ENCODE measurements at places on chromosomes 7 and 10.

DNA sequence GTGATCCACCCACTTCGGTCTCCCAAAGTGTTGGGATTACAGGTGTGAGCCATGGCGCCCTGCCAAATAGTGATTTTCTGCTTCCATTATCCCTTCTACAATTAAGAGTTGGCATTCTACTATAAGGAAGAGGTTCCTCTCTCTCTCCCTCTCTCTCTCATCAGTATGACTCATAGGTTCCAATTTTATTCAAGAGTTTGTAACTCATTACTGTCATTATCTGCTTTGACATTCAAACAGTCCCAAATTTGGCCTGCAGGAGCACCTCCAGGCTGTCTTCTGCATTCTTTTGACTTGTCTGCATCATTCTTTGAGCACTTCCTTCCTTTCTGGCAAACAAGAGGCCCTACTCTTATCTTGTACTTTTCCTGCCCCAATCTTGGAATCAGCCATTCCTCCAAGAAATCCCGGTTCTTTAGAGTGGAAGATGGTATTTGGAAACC is 33.2 kb upstream of the CALU start:
- DNase-seq = no peak

- DNase-seq = no peak
Observed at GRCh38 chr7:15239801-15240200, 322.0 kb downstream of the AGMO start.

DNA sequence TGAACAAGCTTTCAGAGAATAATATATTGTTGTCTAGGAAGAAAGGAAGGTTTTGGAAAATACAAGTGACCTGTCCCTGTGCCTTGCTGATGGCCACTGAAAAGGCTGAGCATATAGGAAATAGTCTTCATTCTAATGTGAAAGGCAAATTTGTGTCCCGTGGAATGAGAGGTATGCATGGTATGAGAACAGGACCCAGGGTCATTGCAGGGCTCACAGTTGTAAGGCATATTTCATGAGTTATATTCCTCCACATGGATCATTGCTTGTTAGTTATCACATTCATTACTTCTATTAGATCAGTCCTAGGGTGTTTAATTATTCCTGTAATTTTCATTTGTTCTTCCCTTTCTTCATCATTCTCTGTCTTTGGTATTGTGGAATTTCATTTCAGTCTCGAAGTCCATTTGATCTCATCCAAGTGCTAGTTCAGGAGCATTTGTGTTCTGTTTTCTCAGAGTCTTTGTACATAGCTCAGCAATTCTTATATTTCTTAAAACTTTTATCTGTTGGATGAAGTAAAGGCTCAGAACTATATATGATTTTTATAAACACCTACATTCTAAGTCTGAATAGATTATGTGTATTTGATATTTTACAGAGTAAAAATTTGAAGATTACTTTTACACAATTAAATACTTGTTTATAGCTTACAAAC is 39.4 kb upstream of the ARHGAP21 start:
- peak; percentile 12 for DNase-seq

- DNase-seq = no peak
Observed at GRCh38 chr7:107069457-107069856, 25.0 kb downstream of the PRKAR2B start.

DNA sequence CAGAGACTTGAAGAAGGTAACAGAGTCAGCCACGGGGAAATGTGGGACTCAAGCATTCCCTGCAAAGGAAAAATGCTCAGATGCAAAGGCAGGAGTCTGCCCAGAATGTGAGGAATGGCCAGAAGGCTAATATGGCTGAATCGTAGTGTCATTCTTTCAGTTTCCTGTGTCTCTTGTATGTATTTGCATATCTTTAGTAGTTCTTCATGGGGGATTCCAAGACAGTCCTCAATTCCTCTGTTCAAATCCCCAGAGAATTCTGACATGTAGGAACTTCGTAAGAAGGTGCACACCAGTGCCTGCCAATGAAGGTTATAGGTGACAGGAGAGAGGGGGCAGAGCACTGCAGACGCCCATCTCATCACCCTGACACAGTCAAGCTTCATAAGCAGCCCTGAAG is 154.4 kb downstream of the CACNB2 start:
- no peak for DNase-seq

- DNase-seq = no peak
Observed at GRCh38 chr7:85292908-85293576, 106.2 kb upstream of the SEMA3D start.

DNA sequence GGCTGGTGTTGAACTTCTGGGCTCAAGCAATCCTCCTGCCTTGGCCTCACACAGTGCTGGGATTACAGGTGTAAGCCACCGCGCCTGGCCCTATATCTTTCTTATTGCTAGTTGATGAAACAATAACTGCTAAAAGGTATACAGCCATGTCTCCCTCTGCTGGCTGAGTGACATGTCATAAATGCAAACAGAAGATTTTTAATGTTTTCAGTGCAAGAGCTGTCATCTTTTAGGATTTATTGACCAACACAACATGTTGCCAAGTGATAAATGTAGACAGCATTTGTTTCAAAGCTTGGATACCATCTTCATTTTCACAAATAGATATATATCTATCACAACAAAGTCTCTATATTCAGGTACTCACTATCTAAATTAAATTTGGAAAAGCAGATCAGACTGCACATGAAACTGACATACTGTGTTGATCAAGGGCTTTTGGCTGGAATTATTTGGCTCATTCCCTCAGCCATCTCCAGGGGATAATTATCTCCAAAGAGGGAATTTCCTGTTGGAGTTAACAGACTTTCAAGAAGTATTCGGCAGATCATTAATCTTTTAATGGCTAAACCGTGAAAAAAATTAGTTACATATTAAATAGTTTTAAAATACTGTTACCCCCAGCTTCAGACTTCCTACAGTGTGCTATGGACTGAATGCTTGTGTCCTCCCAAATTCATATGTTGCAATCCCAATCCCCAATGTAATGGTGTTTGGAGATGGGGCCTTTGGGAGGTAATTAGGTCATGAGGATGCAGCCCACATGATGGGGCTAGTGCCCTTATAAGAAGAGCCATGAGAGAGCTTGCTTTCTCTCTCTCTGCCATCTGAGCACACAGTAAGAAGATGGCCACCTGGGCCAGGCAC is 41.3 kb upstream of the SRPK2 start:
- DNase-seq = peak; percentile 48

DNA sequence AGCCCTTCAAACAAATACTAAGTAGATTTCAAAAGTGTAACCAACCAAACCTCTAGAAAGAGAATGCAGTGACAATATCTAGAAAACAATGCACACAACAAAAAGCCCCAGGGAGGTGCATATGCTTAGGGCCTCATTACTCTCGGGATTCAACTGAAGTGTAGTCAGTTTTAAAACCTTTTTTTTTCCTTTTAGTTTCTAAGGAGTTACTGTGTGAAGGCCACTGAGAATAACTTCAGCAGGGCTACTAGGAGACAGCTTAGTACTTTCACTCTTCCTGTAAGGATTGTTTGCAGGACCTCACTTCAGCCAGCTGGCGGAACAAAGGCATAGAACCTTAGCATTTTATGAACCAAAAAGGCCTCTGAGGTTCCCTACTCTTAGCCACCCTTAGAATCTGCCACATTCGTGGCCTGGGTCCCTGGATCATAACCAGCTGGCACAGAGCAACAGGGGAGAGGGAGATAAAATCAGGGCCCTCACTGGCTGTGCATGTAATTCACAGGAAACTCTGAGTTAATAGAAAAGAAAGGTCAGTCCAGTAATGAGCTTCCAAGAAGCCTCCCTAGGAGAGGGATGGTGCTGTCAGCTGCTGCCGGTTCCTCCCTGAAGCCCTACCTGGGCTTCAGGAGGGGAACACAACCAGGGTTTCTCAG is 3.6 kb downstream of the VOPP1 start:
- peak; percentile 19 for DNase-seq

DNA sequence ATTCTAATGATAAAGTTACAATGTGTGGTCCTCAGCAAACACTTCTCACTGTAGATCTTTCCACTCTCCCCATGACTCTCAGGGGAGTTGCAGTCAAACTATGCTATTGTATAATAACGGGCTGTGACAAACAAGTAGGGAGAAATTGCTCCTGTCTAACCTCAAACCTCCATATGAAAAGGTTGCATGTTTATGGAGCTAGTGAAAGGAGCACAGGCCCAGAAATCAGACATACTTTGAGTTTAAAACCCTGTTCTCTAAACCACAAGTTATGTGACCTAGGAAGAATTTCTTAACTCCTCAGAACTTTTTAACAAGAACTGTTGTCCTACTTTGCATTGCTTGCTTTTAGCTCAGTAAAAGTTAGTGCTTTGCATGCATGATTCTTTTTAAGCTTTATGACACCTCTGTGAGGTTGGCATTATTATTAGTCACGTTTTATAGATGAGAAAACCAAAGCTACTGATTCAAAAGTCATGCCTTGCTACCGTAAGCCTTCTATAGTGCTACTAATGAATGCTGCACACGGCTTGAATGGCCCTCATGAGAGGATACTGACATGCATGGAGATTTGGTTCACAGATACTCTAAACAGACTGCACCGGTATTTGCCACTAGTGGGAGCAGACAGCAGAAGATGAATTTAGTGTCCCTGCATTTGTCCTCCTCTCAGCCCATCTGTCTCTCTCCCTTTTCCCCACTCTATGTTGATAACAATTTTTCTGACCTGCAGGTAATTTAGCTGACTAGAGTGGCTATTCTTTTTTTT is 129.5 kb upstream of the PCGF5 start:
- peak; percentile 37 for DNase-seq

DNA sequence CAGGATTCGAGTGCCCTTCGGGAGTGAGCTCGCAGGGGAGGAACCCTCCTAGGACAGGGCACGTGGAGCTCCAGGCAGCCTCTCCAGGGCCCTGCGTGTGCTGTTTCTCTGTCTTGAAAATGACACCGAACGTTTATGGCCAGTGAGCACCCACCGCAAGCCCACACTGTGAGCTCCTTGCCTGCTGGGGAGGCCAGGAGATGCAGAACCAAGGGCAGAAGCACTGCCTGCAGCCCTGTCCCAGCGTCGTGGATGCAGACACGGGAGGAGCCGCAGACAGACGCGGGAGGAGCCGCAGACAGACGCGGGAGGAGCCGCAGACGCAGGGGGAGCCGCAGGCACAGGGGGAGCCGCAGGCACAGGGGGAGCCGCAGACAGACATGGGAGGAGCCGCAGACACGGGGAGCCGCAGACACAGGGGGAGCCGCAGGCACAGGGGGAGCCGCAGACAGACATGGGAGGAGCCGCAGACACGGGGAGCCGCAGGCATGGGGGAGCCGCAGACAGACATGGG is 314.4 kb downstream of the PTPRN2 start:
- DNase-seq = no peak

GRCh38 chr7:91372323-91372722 is 108.1 kb downstream of the FZD1 start:
- no peak for DNase-seq

- DNase-seq = no peak
Observed at GRCh38 chr7:73341877-73342276, 13.9 kb downstream of the FKBP6 start.

DNA sequence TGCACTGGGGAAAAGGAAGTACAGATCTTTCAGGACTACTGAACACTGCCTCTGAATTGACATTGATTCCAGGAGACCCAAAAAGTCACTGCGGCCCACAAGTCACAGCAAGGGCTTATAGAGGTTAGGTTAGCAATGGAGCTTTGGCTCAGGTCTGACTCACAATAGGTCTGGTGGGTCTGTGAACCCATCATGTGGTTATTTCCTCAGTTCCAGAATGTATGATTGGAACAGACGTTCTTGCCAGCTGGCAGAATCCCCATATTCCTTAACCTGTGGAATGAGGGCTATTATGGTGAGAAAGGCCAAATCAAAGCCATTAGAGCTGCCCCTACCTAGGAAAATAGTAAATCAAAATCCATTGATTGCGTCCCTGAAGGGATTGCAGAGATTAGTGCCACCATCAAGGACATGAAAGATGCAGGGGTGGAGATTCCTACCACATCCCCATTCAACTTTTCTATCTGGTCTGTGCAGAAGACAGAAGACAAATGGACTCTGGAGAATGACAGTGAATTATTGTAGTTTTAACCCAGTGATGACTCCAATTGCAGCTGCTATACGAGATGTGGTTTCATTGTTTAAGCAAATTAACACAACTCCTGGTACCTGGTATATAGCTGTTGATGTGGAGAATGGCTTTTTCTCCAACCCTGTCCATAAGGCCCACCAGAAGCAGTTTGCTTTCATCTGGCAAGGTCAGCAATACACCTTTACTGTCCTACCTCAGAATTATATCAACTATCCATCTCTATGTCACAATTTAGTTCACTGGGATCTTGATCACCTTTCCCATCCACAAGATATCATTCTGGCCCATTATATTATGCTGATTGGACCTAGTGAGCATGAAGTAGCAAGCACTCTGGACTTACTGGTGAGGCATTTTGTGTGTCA is 44.5 kb upstream of the PIK3CG start:
- no peak for DNase-seq

- no peak for DNase-seq
Observed at GRCh38 chr10:26665080-26666048, 32.1 kb upstream of the PDSS1 start.

DNA sequence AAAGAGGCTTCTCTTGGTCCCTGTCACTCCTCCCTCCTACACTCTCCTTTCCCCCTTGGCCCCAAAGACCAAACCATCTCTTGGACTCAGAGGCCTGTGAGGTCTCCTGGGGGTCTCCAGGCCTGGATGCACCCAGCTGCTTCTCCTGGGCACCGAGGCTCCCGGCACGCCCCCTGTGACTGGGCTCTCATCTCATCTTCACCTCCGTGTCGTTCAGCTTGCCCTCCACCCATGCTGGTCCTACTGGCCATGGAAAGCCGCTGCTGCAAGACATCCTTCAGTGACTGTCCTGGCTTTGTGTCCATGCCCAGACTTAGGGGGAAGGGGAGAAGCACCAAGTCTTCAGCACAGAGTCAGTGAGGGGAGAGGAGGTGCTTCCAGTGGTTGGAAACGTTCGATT is 141.4 kb upstream of the RET start:
- no peak for DNase-seq

DNA sequence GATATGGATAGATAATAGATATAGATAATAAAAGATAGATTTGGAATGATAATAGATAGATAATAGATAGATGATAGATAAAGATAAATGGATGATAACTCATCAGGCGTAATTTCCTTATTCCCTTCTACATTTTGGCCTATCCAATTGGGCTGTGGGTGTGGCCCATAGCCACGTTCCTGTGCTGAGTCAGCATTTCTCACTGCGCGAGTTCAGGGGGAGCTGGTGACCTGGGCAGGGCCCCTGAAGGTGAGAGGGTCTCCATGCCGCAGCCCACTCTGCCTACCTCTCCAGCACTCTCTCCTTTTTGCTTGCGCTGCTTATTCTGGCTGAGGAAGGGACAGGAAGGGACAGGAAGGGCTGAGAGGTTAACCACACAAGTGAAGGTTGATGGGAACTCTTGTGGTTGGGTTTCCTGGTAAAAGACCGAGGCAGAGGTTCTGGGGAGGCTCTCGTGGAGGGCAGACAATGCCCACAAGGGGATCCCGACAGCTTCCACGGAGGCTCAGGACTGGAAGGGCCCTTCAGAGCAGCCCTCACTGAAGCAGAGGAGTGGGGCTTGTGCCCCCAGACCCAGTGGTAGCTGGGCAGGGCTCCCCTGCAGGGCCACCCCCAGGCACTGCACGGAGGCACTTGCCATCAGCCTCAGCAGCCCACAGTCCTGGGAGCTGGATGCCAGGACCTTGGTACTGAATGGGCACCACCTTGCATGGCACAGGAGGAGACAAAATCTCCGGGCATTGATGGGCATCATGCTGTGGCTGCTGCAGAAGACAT is 247.3 kb upstream of the PITRM1 start:
- peak; percentile 74 for DNase-seq

GRCh38 chr7:11341285-11341944 is 367.7 kb downstream of the PHF14 start:
- no peak for DNase-seq

Measured in DND-41 (cell line).